ENCODE measurements at places on chromosomes 4 and X.

- no peak for DNase-seq
These were observed 2.9 kb upstream of the SPARCL1 start for GRCh38 chr4:87532109-87532508.

DNA sequence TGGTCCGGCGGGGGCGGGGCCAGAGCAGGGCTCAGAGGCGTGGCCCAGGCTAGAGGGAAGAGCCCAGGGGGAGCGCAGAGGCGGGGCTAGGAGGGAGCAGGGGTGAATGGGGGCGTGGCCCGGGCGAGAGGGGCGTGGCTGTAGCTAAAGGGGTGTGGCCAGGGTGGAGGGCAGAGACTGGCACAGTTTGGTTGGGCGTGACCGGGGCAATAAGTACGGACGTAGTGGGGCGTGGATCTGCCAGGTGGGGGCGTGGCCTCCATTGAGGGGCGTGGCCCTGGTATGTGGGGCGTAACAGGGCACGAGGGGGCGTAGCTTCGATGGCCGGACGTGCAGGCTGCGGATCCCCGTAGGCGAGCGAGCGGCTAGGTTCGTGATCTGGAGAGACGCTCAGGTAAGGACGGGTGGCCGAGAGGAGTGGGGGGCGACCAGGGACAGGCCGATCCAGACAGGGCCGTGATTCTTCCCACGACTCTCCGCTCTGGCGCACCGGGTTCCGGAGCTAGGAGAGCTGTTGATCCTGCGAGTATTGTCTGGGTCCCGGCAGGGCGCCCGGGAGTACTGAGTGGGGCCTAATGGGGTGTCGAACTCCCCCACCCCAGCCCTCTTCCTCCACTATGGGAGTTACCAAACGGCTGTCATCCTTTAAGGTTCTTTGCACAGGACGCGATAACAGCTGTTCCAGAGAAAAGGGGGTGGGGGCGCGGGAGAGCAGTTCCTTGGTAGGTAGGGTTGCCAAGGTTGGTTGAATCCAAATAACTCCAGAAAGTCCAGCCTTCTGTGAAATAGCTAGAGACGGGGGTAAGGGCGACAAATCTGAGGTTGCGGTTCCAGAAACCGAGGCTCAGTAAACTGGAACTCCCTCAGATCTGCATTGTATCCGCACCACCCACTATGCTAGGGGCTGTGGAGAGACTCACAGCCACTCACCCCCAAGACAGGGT lies at the start of gene CA5B:
TSS of gene CA5B (plus strand) at position 312 of the 944 bp plus-strand sequence. CDS start 11,754 bp downstream, outside the sequence.
- DNase-seq, result peak; percentile 92

GRCh38 chrX:141903400-141904155 lies at the start of gene MAGEC1:
Gene MAGEC1, plus strand, starts transcription at chrX:141903894. Its CDS starts 1,179 bp downstream, at chrX:141905073.
- DNase-seq, result no peak

GRCh38 chr4:13118633-13119032 lies 365.5 kb downstream of the RAB28 start:
- no peak for DNase-seq

DNA sequence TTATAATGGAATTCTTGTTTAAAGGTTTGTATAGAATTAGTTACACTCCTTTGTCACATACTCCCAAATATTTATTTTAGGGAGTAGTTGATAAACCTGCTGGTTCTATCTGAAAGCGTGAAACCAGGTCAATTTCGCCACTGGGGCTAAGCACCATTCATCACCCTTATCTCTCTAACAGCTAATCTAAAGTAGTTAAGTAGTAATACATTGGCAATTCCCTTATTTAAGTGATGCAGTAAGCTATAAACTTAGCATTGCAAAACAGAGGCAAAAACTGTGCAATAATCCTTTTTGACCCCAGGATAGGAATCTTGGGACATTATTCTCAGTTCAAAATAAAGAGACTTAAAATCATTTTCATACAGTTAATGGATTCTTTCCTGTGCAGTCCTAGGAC lies 33.7 kb upstream of the PTPN13 start:
- DNase-seq, result no peak

- no peak for DNase-seq
These were observed 1490.5 kb downstream of the STIM2 start for GRCh38 chr4:28351102-28351501.

DNA sequence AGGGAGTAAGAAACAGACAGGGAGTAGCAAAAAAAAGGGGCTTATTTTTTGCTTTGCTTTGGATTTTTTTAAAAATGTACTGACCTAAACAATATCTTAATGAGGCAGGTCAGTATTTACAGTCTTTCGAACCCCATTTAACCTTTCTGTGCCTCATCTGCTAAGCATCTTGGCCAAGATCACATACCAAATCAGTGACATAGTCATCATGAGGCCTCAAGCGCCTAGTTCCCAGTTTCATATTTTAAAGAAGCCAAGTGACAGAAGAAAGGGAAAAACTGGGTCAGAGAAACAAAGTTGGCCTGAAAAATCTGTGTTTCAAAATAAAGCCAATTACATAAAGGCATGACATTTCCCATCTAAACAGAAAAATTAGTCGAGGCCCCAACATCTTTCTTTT lies 94.6 kb upstream of the WDR44 start:
- no peak for DNase-seq

GRCh38 chr4:128161138-128161537 lies 100.0 kb downstream of the LARP1B start:
- no peak for DNase-seq

- DNase-seq, result no peak
These were observed 53.0 kb upstream of the PPP2R3B start for GRCh38 chrX:439719-440118.

GRCh38 chr4:80489798-80490197 lies 154.3 kb downstream of the CFAP299 start:
- no peak for DNase-seq

- DNase-seq, result peak; percentile 33
These were observed 37.7 kb upstream of the RAB33B start for GRCh38 chr4:139416073-139416673.

GRCh38 chr4:104524026-104524425 lies 29.3 kb upstream of the CXXC4 start:
- DNase-seq, result no peak

- no peak for DNase-seq
These were observed 2.9 kb upstream of the RBBP7 start for GRCh38 chrX:16873106-16873505.

DNA sequence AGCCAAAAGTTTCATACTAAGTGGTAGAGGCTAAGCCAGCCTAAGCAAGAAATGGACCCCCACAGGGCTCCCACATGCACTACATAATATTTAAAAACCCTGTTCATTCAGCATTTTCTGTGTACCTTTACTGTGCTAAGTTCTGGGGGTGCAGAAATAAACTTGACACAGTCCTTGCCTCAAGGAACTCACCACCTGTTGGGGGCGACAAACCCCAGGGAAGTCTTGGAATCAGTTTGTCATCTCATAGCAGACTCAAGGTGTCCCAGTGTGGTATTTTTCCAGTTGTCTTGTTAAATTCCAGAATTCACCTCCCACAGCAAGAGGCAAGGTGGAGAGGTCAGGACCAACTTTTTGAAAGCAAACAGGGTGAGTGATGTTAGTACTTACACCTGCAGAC lies 43.1 kb downstream of the ATG4A start:
- DNase-seq, result no peak

DNA sequence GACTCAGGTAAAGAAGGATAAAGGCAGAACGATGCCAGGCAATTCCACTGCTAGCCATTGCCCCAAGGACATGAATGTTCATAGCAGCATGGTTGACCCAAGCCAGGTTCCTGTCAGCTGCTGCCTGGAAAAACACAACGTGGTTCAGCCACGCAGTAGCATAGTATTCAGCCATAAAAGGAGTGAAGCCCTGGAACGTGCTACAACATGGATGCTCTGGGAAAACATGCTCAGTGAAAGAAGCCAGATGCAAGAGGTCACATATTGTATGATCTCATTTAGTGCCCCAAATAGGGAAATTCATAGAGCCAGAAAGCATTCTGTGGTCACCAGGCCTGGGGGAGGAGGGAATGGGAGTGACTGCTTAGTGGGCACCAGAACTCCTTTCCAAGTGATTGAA lies 129.8 kb downstream of the GPR143 start:
- DNase-seq, result no peak

DNA sequence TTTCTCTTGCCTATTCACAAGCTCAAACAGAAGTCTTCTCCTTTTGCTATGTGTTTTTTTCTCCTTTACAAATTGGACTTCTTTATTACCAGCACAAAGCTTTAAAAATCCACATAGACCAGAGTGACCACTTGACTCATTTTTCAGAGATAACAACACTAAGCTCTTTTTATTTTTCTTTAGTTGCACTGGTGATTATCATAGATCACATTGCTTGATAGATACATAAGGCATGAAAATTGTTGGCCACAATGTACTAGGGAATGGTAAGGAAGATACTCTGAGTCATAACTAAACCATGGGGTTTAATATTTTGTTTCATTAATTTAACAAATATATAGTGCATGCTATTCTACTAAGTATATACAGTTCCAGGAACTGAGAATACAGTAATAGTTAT lies 159.0 kb downstream of the GASK1B start:
- DNase-seq, result no peak

DNA sequence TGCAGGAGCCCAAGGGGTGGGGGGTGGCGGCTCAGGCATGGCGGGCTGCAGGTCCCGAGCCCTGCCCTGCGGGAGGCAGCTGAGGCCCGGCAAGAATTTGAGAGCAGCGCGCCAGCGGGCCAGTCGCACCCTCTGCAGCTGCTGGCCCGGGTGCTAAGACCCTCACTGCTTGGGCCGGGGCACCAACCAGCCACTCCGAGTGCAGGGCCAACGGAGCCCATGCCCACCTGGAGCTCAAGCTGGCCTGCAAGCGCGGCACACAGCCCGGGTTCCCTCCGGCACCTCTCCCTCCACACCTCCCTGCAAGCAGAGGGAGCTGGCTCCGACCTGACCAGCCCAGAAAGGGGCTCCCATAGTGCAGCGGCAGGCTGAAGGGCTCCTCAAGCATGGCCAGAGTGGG lies 758.2 kb upstream of the INTU start:
- DNase-seq, result no peak

DNA sequence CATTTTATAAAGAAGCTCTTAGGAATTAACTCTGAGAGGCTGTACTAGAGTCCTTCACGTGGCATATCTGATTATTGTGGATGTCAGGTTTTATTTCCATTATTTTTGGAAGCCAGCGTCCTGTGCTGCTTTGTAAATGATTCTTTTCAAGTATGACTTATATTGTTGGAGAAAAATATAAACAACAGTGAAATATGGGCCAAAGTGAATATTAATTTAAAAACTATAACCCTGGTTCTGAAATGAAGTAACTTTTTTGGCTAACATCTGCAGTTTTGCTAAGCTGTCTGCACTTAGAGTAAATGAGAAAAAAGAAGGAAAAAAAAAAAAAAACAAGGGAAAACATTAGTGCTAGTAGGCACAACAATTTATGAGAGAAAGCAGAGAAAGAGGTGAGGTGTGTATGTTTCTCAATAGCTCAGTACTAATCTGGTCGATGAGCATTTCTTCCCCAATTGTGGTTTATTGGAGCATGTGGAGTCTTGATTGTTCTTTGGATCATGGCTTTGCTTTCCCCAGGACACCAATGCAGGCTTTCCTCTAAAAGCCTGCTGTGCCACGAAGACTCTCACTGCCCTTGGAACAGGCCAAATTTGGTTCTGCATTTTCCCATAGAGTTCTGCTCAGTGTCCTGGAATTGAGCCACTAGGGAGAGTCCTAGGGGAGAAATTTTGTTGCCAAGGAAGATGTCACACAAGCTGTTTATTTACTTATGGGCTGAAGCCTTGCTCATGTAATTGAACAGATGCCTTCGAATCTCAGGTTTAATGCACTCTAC lies 273.3 kb downstream of the DKK2 start:
- DNase-seq, result no peak

- DNase-seq, result no peak
These were observed at the start of gene FAM184B for GRCh38 chr4:17781300-17782287. Gene FAM184B, minus strand, starts transcription at chr4:17781621. Its CDS starts 322 bp downstream, at chr4:17781299.

DNA sequence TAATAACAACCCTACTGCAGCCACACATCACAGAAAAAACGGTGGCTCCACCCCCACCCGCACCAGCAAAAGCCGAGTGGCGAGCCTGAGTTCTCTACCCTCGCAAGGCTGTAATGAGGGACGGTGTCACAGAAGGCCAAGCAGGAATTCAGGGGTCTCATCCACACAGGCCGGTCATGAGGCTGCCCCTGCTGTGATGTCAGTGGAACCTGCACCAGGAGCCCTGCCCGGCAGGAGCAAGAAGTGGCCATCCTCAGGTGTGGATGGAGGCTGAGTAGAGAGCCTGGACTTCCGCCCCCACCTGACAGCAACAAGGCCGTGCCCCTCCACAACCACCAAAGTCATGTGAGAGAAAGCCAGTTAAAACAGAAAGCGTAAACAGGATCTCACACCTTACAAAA lies 20.6 kb downstream of the LYAR start:
- DNase-seq, result no peak

DNA sequence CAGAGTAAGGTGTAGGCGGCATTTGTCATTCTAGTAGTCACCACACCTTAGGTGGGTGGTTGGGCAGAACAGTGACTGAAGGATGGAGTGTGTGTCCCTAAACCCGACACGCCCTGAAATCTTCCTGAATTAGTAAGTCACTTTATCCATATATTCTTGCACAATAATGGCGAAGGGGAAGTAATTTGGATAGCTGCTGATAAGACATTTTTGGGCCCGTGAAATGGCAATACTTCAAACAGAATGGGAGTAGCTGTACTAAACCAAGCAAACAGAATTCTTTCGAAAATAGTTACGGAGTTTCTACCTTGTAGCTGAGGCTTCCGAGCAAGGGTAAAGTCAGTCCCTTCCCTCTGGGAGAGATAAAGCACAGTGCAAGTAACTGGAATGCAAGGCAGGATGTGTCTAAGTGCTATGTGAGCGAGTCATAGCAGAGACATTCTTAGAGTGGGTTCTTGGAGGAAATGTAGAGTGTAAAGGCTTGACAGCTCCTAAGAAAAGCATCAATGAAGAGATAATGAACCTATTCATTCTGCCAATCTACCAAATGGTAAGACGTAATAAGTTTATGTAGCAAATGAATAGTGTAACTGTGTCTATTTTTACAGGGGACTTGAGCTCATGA lies 72.8 kb downstream of the CLCN5 start:
- no peak for DNase-seq

GRCh38 chr4:77821775-77822174 lies 2.6 kb upstream of the CNOT6L start:
- no peak for DNase-seq

GRCh38 chr4:153877898-153878297 lies 89.0 kb upstream of the SFRP2 start:
- DNase-seq, result no peak

- DNase-seq, result no peak
These were observed 18.2 kb upstream of the CTBP1 start for GRCh38 chr4:1266881-1267763.

DNA sequence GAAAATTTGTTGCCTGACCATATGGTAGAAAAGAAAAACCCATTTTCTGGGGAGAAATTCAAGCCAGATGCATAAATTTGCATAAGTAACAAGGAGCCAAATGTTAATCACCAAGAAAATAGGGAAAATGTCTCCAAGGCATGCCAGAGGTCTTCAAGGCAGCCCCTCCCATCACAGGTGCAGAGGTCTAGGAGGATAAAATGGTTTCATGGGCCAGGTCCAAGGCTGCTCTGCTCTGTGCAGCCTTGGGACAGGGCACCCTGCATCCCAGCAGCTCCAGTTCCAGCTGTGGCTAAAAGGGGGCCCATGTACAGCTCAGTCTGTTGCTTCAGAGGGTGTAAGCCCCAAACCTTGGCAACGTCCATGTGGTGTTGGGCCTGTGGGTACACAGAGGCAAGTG lies 200.0 kb downstream of the LARP7 start:
- DNase-seq, result no peak

- DNase-seq, result no peak
These were observed 52.0 kb downstream of the SEC24D start for GRCh38 chr4:118783887-118784286.

- no peak for DNase-seq
These were observed 82.8 kb upstream of the SLC4A4 start for GRCh38 chr4:71255976-71256375.

All from GM10248 (cell line).